ENCODE measurements at places on chromosomes 5 and 9.

DNA sequence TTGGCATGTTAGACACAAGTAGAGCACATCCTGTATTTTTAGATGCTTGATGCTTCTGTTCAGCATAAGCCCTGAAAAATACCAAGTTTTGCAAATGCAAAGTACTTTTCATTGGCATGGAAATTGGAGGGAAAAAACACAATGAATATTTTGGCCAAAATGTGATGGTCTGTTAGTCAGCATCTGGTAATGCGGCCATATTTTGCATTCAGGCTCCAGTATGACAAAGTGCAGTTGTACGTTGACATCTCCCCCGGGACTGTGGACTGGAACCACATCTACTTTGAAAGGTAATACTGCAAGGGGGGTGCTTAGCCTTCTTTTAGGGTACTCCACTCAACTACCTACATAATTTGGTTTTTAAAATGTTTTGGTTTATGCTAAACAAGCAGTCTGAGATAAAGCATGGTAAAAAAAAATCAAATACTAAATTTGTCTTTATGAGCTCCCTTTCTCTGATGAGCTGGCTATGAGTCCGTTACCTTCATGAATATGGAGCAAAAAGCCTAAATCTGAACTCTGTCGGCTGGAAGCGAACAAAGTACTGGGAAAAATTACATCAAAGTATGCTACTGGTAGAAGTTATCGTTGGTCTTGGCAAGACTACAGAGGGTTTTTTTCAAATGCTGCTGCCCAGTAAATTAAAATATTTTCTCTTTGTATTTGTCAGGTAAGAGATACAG is 297.0 kb downstream of the ARHGEF28 start:
- no peak for DNase-seq

DNA sequence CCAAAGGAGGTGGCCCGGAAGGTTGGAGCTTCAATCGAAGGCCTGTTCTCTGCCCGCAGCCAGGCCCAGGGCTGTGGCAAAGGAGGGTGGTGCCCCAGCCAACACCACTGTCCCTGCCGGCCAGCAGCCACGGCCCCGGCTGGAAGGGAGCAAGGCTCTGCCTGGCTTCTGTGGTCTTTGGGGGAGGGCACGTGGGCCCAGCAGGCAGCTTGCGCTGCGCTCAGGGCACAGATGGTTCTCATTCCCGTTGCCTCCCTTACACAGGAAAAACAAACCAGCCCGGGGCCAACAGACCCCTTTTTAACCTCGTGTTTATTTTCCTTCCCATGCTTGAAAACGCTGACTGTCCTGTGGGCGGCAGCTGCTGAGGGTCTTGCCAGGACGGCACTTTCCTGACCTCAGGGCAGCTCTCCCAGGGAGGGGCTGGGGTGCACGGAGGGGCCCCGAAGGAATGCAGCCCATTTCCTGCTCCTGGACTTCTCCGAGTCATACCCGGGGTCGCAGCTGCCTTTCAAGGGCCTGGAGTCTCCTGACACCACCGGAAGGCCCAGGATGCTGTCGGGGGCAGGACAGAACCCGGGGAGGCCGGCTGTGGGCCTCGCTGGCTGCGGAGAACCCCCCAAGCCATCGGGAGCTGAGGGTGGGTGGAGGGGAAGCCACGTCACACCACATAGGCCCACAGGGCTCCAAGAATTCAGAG is 1.1 kb upstream of the GPSM1 start:
- peak; percentile 73 for DNase-seq

DNA sequence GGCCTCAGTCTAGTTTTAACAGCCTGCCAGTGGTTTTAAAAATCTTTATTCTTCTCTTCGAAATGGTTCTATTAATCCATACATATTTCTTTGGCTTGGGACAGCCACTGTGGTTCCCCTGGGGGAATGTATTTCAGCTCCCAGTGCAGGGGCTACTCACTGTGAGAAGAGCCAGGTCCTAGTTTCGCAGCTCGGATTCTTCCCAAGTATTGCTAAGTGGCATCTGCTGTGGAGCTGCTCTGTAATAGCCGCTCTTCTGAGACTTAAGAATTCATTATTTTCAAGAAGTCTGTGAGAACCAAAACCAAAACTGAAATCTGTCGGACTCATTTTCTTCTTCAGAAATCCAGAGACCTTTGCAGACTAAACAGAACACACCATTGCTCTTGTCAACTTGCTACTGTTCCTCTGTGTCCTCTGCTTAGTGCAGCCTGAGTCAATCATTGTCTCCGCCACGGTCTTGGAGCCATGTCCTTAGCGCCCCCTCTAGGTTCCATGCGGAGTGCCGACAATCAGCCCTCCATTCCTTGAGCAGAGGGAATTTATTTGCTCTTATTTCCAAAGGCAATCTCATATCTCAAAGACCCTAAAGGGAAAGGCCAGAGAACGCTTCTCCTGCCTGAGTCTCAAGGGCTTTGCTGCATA is 478.2 kb downstream of the SPATA31D1 start:
- no peak for DNase-seq

- DNase-seq, result no peak
Measured at GRCh38 chr9:33791117-33791516, 4.2 kb upstream of the PRSS3 start.

DNA sequence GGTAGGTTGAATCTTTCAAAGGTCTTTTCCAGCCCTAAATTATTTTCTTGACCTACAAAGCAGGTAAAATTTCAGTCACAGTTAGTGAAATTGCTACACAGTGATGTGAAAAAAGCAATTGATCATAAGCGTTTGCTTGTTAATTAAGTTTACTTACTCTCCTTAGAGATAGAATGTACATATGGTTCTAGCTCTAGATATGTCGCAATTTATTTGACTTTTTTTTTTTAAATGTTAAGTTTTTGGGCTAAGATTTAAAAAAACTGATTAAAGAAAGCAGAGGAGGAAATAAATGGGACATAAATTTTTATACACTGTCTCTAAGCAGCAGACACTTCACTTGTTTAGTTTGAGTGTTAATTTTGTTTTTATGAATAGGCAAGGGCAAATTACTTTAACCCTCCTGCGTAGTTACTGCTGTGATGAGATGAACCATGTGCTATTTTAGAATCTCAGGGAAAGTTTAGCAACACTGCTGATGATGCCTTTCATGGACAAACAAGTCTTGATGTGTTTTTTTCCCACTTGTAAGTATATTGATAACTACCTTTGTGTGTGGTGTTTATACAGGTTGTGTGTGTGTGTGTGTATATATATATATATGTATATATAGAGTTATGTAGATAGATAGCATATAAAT is 38.3 kb upstream of the FAM120AOS start:
- no peak for DNase-seq

GRCh38 chr5:139814191-139814601 is 18.6 kb downstream of the PSD2 start:
- no peak for DNase-seq

DNA sequence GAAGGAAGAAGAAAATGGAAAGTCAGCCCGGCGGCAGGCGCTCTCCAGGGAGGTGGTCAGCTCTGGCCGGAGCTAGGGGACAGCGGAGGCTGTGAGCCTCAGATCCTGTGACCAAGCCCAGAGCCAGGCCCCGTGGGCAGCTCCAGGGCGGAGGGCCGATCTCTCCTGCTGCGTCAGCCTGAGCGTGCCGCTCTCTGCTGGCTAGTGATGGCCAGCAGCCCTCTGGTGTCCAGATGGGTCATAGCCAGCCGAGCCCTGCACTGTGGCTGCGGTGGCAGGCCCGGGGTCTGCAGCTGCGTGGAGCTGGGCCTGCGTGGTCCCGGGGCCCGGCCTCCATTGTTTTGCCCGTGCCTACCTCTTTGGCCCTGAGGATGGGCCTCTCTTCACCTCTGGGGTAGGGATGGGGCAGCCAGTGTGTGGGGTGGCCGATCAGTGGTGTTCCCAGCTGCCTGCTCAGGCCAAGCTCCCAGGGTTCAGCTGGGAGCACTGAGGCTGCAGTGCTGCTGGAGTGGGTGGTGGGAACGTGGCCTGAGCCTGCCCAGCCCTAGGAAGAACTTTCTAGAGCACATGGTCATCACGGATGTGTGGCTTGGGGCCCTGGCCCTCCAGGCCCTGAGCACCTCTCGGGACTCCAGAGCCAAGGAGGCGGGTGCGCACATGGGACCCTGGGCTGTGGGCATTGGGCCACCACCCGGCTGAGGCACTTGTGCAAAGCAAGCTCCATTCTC is 17.1 kb upstream of the NRARP start:
- no peak for DNase-seq

DNA sequence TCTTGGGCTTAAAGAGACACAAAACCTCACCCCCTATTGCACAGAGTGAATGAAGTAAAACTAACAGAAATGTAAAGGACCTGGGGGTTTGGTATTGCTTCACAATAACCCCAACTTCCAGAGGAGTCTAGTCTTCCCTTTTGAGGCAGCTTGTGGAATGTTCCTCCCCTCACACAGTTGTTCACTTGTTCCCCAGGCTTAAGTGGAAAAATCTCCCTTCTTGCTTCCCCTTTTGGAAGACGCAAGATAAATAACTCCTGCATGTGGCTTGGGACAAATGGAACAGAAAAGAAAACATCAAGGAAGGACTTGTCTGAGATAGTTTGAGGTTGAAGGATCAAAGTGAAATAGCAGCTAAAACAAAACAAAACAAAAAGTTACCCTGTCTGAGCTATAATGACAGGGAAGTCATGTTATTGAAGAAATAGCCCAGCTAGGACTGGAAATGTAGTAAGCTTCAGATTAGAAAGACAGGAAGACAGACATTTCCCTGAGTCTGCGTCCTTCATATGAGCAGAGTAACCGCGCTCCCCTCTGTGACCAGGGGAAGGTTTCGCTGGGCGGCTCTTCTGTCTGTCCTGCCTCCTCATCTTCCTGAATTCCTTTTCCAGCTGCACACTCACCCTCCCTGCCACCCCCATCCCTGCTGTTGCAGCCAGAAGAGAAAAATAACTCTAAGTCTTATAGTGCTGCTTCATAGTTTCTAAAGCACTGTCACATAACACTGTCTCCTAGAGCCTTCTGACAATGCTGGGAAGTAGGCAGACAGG is 8.8 kb downstream of the SPARC start:
- DNase-seq, result no peak

GRCh38 chr9:75132244-75132643 is 43.9 kb downstream of the OSTF1 start:
- DNase-seq, result no peak

DNA sequence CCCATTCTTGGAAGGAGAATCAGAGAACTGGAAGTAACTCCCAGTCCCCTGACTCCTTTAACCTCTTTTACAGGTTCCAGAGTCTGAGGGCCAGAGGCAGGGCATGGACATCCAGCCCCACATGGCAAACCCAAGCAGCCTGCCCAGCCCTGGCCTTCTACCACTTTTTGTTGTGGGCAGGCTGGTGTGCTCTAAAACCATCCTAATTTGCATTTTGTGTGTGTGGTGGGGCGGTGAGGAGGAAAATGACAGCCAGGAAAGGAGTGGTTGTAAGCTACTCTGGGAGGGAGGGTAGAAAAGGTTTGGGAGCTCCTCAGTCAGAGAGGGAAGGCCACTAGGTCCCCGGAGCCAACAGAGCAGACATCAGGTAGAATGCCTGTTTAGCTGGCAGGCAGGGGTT is 90.6 kb downstream of the PSD2 start:
- DNase-seq, result no peak

DNA sequence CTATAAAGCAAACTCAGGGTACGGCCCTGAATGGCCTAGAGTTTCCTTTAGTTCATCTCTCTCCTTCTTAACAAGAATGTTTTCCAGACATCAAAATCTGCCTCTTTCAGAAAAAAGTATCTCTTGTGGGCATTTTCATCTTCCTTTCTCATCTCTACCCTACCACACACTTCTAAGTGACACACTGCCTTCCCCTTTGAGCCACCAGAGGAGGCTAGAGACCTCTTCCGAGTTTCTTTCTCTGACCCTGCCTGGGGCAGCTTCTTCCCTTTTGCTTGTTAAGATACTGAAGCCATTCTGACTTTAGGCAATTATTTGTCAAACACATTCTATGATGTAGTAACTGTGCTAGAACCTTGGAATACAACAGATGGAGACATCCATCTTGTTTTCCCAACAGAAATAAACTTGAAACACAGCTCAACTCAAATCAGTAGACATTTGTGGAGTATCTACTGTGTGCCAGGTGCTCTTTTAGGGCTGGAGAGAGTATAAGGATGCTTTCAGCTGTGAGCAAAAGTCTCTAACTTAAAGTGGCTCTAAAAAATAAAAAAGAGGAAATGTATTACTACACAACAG is 8.6 kb upstream of the SV2C start:
- no peak for DNase-seq

- peak; percentile 44 for DNase-seq
Measured at GRCh38 chr9:100011062-100011681, 87.6 kb downstream of the ERP44 start.

DNA sequence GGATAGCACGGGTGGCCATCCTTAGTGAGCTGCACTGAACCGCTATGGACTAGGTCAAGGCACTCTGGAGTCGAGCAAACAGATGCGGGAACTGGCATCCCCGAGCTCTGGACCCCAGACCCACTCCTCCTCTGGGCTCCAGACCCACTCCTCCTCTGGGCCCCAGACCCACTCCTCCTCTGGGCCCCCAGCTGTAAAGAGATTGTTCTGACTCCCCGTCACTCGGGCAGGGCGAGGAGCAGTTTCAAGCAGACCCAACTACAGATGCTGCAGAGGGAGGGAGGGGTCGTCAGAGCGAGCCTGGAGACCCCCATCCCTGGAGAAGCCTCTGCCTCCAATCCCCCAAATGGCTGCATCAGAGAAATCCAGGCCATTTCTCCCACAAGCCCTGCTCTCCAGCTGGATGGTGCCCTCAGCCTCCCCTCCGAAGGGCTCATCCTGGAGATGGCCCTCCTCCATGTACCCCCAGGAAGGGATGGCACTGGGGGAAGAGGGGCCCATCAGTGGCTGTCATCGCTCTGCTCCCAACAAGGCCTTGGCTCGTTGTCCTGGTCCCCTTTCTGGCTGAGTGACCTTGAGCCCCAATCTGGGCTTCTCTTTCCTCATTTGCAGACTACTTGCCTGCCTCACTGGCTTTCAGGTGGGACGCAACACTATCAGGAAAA is 38.7 kb downstream of the DUSP1 start:
- DNase-seq, result no peak

DNA sequence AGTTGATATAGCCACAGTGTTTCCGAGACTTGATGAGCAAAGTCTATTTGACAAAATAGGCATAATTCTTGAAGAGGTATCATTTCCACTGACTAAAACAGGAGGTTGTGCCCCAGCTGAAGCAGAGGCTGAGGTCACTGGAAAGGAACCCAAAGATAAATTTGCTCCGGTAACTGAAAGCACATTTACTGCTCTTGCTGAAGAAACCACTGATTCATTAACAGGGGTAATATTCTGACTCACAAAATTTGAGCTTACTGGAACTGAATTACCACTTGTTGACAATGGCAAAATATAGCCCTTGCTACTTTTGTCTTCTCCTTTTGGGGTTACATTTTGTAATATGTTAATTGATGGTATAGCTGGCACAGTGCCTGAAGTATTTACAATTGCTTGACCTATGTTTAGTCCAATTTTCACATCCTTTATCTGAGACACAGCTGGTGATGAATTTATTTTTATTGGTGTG is 30.2 kb downstream of the MLANA start:
- DNase-seq, result no peak

- DNase-seq, result no peak
Measured at GRCh38 chr5:146890731-146891440, 12.3 kb upstream of the PPP2R2B start.
